ENCODE measurements at places on chromosomes 4 and X.

DNA sequence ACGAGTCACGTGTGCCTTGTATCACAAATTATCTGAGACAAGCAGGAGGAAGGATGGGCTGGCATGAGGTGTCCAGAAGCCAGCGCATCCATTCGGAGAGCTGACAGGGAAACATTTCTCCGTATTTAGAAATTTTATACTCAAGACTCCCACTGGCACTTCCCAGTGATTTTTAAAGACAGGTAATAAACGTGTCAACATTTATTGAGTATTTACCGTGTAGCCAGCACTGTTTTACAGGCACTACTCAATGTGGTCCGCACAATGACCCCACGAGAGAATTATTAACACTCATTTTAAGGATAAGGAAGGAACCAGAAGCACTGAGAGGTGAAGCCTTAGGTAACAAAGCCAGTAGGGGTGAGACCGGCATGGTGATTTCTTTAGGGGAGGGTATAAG is 23.2 kb downstream of the GEMIN8 start:
- no peak for DNase-seq

DNA sequence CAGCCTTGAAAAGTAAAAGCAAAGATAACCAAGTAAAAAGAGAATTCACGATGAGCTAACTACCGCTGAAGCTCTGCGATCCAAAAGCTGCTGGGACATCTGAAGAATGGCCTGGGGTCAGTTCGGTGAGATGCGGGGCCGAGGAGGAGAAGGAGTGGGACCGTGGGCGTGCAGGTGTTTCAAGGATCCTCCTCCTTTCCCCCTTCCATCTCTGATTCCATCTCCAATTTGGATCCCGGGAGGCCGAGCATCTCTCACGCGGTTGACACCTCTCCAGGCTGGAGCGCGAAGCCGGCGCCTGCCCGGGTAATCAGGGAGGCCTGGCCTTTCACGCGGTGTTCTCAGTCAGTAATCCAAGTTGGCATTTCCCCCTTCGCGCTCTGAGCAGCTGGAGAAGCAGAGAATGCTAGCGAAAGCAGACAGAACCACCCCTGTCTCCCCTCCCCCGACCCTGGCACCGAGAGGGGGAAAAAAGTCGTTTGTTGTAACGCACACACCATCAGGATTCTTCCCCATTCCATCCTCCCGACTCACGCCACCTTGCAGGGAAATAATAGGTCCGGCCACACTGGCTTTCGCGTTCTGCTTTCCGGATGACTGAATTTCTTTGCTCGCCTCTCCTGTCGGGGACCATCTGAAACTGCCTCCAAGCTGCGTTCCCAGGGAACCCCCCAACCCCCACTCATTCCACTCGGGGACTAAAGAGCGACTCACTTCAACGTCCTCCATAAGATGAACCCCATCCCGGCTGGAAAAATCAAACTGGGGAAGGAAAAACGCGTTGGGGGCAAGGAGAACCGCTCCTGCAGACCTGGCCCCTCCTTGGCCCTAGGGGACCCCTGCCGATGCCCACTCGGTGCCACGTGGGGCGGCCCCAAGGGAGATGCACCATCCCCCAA is 6.5 kb downstream of the NEUROG2 start:
- DNase-seq = no peak

- no peak for DNase-seq
These were observed 2.3 kb downstream of the SOWAHB start for GRCh38 chr4:76895619-76896018.

- DNase-seq = no peak
These were observed 1659.8 kb upstream of the ADGRL3 start for GRCh38 chr4:59540311-59540710.

DNA sequence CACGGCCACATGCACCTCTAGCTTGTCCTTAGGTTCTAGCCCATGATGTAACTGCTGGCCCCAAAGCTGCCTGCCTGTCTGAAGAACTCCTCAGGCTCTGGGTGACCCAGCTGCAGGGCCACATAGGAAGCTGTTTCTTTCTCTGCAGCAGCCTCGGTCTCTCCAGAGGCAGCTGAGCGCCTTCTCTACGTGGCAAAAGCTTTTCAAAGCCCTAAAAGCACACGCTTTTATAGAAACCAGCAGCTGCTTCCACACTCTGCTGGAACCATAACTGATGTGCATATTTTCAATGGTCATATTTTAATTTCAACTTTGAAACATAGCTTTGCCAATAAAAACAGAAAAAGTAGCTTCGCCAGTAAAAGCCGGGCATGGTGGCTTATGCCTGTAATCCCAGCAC is 37.4 kb downstream of the FAM53A start:
- no peak for DNase-seq

DNA sequence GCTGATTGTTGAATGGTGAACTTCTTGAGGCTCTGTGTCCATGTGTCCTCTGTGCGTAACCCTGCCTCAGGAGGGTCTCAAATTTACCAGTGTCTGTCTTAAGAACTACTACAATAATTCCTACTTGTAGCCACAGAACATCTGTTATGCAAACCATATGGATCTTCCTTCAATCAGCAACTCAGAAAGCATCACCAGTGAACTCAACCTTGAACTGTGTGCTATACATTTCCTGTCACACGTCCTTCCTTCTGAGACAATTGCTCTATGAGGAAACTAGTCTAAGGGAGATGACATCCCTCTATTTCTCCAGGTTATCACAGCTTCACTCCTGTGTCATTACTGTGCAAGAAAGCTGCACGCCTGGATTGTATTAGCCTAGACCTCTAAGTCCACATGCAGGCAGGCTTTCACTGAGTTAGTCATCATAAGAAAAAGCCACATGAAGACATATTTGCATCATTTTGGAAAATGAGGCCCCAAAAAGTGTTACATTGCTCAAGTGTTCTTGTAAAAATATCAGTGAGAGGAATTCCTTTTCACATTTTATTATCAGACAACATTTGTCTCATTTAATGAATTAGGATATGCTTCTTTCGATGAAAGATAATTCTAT is 157.8 kb downstream of the AFF2 start:
- no peak for DNase-seq

DNA sequence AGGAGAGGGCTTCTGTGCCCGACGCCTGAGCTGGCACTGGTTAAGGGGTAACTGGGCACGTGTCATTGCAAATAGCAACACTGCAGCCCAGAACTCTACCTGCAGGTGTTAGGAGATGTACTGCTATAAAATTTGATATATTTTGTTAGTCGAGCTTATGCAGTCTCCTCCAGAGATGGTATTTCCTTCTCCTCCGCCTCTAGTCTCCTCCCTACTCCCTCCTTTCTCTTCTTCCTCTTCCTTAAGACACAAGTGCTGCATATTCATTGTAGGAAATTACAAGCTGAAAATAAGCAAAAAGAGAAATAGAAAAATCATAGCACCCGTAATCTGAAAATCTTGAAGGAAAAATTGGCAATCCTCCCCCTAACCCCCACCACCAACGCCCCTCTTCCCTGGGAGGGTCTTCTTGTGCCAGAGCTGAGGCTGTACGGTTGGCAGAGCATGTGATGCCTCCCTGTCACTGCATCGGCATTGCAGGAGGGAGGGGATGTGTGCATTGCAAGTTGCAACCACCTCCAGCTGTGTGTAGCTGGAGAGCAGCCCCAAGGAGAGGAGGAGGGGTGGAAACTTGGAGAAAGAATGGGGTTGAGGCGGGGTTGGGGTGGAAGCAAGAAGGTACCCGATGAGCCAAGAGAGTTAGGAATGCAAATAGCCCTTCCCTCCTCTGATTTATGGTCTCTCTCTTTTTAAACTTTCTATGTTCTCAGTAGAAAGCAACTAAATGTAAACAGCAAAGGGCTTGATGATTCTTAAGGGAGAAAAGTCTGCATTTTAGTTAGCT is 48.3 kb upstream of the MND1 start:
- no peak for DNase-seq

GRCh38 chrX:18652636-18653035 is 19.3 kb downstream of the RS1 start:
- DNase-seq = no peak

GRCh38 chrX:46597771-46598170 is 24.2 kb downstream of the CHST7 start:
- no peak for DNase-seq

- no peak for DNase-seq
These were observed 36.5 kb downstream of the SEC24D start for GRCh38 chr4:118799231-118799942.

GRCh38 chrX:18994713-18995112 is 10.8 kb upstream of the PHKA2 start:
- no peak for DNase-seq

GRCh38 chr4:107243141-107243781 is 207.1 kb upstream of the DKK2 start:
- no peak for DNase-seq

DNA sequence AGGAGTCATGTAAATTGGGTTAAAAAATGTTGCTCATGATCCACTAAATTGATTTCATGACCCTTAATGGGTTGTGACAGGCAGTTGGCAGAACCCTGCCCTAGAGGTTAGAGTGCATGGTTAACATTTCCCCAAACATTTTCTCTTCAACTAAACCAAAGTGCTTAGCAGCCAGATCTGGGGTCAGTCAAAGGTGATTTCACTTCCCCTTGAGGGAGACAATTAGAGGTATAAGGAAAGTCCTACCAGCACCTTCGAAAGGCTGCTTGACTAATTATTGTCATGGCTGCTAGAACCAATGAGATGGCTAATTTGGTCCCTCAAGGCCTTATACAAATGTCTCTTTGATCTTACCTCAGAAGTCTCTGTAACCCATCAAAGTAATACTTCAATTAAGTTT is 30.9 kb upstream of the INTS6L start:
- no peak for DNase-seq

GRCh38 chr4:158968961-158969360 is 133.9 kb upstream of the RAPGEF2 start:
- DNase-seq = no peak

GRCh38 chrX:21838937-21839333 is 482 bp upstream of the MBTPS2 start:
- no peak for DNase-seq

- no peak for DNase-seq
These were observed 84.0 kb upstream of the TBC1D9 start for GRCh38 chr4:140839888-140840790.

GRCh38 chr4:79364061-79364460 is 38.2 kb upstream of the NAA11 start:
- no peak for DNase-seq

DNA sequence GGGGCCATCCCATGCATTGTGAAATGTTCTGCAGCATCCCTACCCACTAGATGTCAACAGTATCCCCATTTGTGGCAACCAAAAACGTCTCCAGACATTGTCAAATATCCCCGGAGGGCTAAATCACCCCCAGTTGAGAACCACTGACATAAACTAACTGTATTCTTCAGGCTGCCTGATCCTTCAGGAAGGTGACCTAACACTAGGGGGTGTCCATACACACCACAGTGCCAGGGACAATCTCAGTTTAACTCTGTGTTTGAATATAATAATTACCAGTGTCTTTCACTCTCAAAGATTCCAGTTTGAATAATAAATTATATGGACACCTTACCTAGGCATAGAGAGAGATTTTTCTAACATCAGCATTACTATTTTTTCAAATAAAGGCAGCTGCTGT is 6.4 kb downstream of the ACE2 start:
- no peak for DNase-seq

DNA sequence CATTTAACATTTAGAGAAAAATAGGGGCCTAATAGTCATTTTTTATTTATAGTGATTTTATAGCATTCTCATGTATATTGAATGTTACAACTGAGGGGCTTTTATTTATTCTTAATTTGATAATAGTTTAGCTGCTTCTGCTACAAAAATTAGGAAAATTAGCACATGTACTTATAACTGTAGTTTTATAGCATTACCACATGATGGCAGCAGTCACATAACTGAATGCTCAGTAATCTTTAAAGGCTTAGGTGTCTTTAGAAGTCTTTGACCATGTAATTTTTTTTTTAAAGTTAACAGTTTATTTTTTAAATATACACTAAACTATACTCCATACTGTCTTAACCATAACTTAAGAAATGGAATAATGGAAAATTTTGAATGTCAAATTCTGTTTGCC is 136.6 kb downstream of the STAG2 start:
- no peak for DNase-seq

- DNase-seq = no peak
These were observed 19.8 kb downstream of the C4orf50 start for GRCh38 chr4:5998333-5998936.

- no peak for DNase-seq
These were observed 235.2 kb downstream of the FRAS1 start for GRCh38 chr4:78292341-78292740.

DNA sequence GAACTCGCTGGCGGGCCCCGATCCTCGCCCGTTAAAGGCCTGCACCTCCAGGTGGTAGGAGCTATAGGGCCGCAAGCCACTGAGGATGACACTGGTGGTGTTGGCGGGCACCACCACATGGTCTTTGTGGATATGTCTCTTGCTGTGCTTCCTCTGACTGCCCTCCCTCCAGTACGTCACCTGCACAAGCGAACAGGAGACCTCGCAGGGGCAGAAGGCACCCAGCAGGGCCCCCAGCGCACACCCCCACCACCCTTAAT is 20.7 kb downstream of the L1CAM start:
- DNase-seq = no peak

DNA sequence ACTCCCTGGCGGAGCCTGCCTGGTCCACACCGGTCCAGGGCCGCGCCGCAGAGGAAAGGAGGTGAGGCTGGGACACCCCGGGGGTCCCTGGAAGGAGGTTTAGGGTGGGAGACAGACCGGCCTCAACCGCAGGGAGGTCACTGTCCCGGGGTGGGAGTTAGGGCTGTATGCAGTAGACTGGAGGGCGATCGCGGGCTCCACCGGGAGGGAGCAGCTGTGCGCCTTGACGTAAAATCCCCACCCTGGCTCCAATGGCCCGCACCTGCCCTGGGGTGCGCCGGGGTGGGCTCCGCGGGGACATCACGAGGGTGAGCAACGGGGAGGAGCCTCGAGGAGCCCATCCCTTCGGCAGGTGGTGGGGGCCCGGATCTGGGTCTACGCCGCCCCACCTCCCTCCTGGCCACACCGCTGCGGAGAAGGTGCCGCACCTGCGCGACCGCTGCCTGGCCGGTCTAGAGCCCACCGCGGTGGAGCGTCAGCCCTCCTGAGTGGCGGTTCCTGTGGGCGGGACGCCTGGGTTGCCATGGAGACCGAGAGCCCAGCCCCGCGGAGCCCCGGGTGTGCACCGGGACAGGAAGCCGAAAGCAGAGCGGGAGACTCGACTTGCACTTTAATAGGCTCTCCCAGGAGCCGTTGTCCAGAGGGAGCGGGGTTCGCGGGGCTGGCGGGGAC is 105.1 kb downstream of the ADRA2C start:
- DNase-seq = peak; percentile 56

DNA sequence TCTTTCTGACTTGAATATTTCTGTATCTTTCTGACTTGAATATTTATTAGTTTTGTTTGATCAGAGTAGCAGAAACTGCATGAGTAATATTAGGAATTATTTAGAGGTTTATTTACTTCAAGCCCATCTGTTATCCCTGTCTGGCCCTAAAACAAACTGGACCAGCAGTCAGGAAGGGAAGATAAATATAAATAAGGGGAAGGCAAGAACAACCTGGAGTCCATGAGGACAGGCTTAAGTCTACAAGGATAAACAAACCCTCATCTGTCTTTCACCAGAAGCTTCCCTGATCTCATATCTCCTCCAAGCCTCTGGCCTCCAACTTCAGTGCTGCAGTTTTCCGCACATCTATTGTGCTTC is 524.9 kb downstream of the CENPC start:
- no peak for DNase-seq

All from RWPE2 (cell line).